ENCODE measurements at places on chromosomes 6 and 20.

- DNase-seq: peak; percentile 21
These were observed 28.6 kb upstream of the CDKN1A start for GRCh38 chr6:36649701-36650484.

DNA sequence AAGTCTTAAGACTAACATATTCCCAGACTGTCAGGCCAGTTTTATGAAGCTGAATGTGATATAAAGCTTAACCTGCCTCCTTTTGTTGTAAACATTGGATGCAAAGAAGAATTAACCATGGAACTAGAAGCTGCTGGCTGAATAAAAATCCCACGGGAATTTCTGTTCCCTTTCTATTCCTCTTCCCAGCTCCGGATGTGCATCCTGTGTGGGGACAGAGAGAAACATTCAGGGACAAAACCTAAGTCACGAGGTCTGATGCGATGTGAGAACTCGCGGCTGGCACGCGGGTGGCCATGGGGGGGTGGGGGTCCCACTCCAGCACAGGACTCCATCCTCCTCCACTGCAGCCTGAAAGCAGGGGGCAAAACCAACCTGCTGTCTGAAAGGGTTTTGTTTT is 32.2 kb downstream of the RAMACL start:
- DNase-seq: no peak

DNA sequence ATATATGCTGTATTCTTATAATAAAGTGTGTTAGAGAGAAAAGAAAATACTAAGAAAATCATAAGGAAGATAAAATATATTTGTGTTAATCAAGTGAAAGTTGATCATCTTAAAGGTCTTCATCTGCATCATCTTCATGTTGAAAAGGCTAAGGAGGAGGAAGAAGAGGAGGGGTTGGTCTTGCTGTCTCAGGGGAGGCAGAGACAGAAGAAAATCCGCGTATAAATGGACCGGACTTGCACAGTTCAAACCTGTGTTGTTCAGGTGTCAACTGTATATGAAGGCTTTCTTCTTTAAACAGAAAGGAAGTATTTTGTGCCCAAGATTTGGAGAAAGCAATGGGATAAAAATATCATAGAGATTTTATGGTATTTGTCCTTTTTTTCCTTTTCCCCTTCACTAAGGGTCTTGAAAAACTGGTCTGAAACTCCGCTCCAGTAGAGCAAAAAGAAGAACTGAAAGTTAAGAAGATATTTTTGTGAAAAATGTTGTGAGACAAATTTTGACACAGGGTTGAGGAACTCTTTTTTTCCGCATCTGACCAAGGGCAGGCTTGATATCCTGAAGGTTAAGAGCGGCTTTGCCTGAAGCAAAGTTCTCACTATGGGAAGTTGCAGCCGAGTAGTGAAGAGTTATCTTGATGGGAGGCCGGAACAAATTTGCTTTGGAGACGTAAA is 350.7 kb downstream of the LAMA2 start:
- no peak for DNase-seq

DNA sequence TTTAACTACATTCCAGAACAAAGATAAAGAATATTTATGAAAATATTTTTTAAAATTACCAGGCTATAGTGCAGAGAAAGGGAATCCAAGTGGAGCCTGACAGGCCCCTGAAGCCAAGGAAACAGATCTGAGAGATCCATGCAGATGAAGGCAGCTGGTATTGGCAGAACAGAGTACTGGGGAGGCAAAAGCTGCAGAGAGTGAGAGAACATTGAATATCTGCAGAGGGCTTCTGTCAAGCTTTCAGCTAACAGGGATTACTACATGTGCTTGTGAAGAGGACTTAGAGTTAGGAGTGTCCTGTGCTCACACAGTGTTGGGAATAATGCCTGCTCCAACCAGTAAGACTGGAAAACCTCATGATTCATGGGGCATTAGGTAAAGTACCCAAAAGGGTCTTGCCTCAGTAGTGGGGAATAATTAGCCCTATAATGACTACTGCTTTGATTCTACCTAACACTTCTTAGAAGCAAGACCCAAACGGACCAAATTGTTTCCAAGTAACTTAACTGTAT is 657.2 kb downstream of the DHX35 start:
- no peak for DNase-seq

DNA sequence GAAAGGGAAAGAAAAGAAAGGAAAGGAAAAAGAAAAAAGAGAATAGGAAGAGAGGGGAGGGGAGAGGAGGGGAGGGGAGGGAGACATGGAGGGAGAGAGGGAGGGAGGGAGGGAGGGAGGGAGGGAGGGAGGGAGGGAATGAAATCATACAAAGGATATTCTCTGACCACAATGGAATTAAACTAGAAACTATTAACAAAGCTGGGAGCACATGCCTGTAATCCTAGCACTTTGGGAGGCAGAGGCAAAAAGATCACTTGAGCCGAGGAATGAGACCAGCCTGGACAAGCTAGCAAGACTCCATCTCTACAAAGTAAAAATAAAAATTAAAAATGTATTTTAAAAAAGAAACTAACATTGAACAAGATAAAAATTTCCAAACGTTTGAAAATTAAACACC is 62.8 kb downstream of the ILRUN start:
- peak; percentile 43 for DNase-seq

DNA sequence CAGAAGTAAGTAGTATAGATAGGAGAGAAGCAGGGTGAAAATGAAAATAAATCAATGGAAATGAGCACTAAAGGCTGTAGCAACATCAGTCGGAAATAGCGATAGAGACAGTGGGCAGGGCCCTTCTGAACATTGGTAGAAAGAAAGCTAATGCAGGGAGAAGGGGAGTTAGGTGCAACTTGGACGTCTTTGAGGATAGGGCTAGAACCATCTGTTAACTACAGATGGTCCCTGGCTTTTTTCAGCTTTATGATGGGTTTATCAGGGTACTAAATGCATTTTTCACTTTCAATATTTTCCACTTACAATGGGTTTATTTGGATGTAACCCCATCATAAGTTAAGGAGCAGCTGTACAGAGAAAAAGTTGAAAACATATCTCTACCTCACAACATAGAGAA is 72.8 kb upstream of the CNR1 start:
- no peak for DNase-seq

GRCh38 chr6:130890521-130890971 is 63.3 kb downstream of the SMLR1 start:
- peak; percentile 30 for DNase-seq

DNA sequence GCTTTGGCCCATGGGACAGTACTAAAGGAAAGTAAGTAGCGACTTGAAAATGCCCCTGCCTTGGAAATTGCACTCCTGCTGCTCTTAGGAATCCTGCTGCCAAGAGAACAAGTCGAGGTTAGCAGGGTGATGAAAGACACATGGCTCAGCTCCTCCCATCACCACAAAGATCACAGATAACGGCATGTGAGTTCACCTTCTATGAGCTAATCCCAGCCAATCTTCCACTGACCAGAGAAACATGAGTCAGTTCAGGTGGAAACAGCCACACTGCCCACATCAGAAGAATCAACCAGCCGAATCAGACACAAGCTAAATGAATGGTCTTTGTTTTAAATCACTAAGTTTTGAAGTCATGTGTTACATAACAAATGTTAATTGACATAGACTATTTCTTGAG is 106.3 kb downstream of the PRKN start:
- peak; percentile 33 for DNase-seq

DNA sequence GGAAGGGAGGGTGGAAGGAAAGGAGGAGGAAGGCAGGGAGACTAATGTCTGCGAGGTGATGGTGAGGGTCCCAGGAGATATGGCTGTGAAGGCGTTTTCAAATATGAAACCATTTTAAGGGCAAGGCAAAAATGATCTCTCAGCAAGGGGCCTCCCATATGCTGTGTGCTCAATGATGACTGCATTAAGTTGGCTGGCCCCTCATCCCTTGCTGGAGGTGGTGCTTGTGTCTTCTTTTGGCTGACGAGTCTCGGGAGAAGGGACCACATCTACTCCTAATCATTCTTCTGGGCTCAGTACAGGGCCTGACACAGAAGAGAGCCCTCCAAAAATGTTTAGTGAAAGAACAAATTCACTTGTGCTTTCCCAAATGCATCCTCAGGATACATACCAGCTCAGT is 23.0 kb upstream of the MRPS18A start:
- no peak for DNase-seq

DNA sequence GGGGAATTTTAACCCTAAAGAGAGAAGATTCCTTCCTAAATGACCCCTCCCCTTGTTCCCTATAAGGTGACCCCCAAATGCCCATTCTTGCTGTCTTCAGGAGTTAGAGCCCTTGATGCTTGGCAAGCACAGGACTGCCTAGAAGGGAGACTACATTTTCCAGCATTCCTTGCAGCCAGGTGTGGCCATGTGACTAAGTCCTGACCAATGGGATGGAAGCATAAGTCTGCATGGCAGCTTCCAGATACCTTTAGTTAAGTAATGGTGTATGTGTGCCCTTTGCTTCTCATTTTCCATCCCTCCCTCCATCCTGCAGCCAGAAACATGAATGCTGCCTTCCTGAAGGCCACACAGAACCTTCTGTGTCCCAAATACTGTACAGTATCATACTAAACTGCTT is 5.5 kb downstream of the BFSP1 start:
- peak; percentile 69 for DNase-seq

GRCh38 chr20:59019217-59019616 is at the start of gene TUBB1:
Gene TUBB1, plus strand, starts transcription at chr20:59019429. Its CDS starts 94 bp downstream, at chr20:59019523.
- DNase-seq: no peak

- peak; percentile 26 for DNase-seq
These were observed 212.5 kb downstream of the GJA1 start for GRCh38 chr6:121647905-121648304.

DNA sequence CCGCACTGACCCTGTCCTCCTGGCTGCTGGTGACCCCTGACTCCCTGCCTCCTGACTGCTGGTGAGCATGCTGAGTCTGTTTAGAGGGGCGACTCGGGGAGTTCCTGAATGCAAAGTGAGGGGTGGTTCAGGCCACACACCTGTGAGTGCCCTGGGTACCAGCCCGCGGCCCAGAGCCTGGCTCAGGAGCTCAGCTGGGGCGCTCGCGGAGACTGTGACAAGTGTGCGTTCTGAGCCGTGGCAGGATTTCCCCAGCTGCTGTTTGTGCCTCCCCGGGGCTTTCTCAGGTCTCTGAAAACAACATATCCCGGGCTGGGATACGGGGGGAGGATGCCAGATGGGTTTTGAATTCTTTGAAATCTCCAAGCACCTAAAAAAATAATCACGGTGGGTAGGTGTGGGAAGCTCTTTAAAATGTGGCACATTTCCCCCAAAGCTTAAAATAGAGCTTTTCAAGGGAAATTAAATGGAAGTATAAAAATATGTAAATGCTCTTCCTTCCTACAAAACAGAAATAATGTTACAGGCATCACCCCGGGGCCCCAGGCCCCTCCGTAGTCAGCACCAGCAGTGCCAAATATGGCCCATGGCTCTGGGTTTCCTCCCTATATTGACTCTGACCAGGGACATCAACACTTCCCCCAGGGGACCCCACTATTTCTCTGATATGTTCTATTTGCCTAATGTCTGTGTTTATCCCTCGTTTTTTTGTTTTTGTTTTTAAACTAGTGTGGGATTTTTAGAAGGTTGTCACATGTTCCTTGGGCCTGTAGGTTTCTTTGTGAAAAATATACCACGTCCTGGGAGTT is 49.9 kb upstream of the TAGAP start:
- DNase-seq: no peak

- peak; percentile 49 for DNase-seq
These were observed 34.8 kb upstream of the JAG1 start for GRCh38 chr20:10708351-10709185.

- DNase-seq: no peak
These were observed 72.0 kb downstream of the CHMP4B start for GRCh38 chr20:33883164-33883563.

DNA sequence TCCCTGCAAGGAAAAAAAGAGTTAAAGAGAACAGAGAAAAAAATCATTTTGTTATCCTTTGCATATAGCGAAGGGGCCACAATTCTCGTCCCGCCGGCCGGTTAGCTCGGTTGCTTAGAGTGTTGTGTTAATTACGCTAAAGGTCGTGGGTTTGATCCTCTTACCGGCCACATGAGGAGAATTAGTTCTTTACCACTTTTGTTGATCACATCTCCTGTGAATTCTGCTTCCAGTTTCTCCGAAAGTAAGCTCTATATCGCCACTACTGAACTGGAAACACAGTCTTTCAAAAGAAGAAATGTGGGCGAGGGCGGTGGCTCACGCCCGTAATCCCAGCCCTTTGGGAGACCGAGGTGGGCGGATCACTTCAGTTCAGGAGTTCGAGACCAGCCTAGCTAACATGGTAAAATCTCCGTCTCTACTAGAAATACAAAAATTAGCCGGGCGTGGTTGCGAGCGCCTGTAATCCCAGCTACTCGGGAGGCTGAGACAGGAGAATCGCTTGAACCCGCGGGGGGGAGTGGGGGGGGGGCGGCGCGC is 13.4 kb downstream of the PRSS16 start:
- no peak for DNase-seq

GRCh38 chr6:9126878-9127560 is 691.7 kb upstream of the SLC35B3 start:
- peak; percentile 95 for DNase-seq

GRCh38 chr6:54191461-54191860 is 80.2 kb downstream of the MLIP start:
- DNase-seq: peak; percentile 48

- DNase-seq: no peak
These were observed 2.1 kb upstream of the PTCHD4 start for GRCh38 chr6:48113130-48113529.

DNA sequence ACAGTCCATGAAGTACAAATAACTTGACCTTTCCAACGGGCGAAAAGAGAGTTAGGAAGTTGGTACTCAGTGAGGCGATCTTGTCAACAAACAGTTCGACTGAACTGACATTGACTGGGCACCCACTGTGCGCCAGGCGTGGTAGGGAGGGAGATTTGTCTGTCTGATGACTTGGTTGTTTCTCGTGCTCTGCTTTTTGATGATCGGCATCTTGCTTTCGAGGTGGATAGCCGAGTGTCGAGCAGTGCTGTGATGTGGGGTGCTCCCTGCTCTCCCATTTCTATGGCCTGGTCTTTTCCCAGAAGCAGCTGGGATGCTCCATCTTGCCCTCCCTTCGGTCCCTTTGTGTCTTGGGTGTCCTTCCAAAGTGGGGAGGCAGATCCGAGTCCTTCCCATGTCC is 30.4 kb downstream of the RPP40 start:
- DNase-seq: no peak

- DNase-seq: peak; percentile 49
These were observed 171.1 kb downstream of the MCHR2 start for GRCh38 chr6:99822741-99823512.

GRCh38 chr6:108947114-108947854 is 99.1 kb downstream of the ARMC2 start:
- DNase-seq: peak; percentile 65

- DNase-seq: no peak
These were observed 8.6 kb downstream of the ZNF292 start for GRCh38 chr6:87164004-87164403.

- no peak for DNase-seq
These were observed 56.1 kb downstream of the SGK1 start for GRCh38 chr6:134261766-134262165.

DNA sequence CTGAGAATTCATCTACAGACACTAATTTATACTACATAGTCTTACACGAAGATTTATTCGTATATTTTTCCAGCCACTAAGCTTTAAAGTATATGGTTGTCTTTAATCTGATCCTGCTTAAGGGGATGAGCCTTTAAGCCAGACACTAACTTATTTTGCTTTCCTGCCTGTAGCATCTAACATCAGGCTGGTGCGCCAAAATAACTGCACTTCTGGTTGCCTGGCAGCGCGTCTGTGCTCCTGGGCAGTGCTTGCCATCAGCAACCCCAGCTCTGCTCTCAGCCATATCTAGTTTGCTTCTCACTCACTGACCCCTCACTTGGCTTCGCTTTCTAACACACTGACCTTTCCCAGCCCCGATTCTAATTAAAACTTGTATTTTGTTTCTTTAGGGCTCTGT is 21.8 kb downstream of the HMGCLL1 start:
- no peak for DNase-seq

- DNase-seq: no peak
These were observed 134.5 kb downstream of the CDH26 start for GRCh38 chr20:60092729-60093128.
